Breast epithelium (tissue), 4 donors: ENCODE measurements at places on chromosomes 12 and 14.

DNA sequence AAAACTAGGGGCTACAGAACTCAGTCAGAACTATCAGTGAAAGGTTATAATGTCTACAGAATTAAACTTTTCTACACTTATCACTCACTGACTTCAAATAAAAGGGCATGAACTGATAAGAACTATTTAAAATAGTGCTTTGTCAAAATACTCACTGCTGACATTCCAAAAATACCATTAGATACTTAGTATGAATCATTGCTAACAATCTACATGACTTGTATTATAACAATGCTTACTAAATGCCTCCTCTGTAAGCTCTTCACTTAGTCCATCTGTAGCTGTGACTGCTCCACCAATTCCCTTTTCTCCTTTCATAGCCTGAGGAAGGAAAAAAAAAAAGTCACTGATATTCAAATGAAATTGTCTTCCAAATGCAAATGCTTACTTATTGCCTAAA, 17.0 kb downstream of the NFYB start:
- no peak overlapping the region for H3K27ac ChIP-seq
- no peaks in the 10 kb centered on the region for H3K4me1 ChIP-seq
- no peak overlapping the region for H3K4me3 ChIP-seq
- H3K36me3 ChIP-seq: peaks cover under 1% of the 10 kb centered on the region
- DNase-seq: no peak

DNA sequence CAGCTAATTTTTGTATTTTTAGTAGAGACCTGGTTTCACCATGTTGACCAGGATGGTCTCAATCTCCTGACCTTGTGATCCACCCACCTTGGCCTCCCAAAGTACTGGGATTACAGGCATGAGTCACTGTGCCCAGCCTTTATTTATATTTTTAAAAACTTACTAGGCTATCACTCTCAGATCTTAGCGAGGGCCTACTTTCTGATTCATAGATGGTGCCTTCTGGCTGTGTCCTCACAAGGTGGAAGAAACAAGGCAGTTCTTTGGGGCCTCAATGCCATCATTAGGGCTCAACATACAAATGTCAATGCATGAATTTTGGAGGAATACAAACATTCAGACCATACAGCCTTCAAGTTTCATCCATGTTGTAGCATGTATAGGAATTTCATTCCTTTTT, 2.4 kb upstream of the DGLUCY start:
- H3K27ac ChIP-seq: peak overlapping the region; percentile 12
- DNase-seq: no peak
- H3K4me3 ChIP-seq: no peak overlapping the region
- no peaks in the 10 kb centered on the region for H3K36me3 ChIP-seq
- peaks cover 9% of the 10 kb centered on the region for H3K4me1 ChIP-seq

- DNase-seq: no peak
- H3K4me3 ChIP-seq: peak overlapping the region; percentile 36
- H3K27me3 ChIP-seq: no peaks in the 10 kb centered on the region
- no peaks in the 10 kb centered on the region for H3K4me1 ChIP-seq
Measured at GRCh38 chr12:83122623-83122934, 435.9 kb downstream of the TMTC2 start.

GRCh38 chr14:68394764-68395143, 398.1 kb downstream of the ZFP36L1 start:
- H3K36me3 ChIP-seq: no peaks in the 10 kb centered on the region
- no peaks in the 10 kb centered on the region for H3K27me3 ChIP-seq
- no peak for DNase-seq

DNA sequence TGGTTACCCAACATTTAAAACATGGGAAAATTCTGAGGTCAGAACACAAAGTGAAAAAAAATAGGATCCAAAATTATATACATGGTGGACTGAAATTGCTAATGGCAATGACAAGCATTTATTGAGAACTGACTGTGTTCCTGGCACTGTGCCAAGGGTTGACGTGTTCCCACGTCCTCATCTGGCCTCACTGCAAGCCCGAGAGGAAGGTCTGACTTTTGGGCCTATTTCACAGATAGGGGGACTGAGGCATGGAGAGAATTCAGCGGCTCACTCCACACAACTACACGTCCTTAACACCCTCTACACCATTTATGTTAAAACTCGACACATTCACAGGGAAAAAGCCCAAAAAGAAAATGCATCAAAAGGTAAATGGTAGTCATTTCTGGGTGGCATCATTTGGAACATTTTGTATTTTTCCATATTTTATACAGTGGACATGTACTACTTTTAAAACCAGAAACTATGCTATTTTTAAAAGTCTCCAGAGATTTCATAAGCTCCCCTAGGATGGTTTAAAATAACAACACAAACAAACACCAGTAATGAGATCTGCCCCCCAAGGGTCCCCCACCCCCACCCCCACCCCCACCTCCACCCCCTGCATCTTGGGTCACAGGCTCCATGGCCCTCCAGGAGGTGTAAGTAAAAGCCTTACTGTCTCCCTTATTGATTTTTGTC, 27.7 kb downstream of the CLMN start:
- peaks cover 7% of the 10 kb centered on the region for H3K4me1 ChIP-seq
- no peaks in the 10 kb centered on the region for H3K27me3 ChIP-seq

GRCh38 chr12:39815746-39816145, 196.1 kb upstream of the ABCD2 start:
- no peak overlapping the region for H3K4me3 ChIP-seq
- H3K27me3 ChIP-seq: no peaks in the 10 kb centered on the region
- no peak overlapping the region for H3K27ac ChIP-seq

DNA sequence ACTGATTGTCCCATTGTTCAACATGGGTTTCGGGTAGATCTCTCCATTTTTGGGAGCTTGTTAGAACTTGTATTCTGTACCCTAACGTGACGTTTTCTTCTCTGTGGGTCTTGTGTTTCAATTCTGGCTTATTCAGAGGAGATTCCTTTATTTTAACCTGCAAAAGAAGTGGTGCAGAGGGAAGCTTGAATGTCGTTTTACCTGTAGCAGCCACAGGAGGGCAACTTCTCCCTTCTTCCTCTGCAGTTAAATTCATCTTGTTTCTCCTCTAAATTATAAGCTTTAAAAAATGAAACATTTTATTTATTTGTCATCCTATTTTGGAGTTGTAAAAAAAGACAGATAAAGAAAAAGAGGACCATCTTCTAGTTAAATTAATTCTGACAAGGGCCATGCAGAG, 13.7 kb upstream of the CLEC4D start:
- H3K36me3 ChIP-seq: no peaks in the 10 kb centered on the region
- no peak overlapping the region for H3K27ac ChIP-seq
- no peak overlapping the region for H3K4me3 ChIP-seq
- no peak for DNase-seq

DNA sequence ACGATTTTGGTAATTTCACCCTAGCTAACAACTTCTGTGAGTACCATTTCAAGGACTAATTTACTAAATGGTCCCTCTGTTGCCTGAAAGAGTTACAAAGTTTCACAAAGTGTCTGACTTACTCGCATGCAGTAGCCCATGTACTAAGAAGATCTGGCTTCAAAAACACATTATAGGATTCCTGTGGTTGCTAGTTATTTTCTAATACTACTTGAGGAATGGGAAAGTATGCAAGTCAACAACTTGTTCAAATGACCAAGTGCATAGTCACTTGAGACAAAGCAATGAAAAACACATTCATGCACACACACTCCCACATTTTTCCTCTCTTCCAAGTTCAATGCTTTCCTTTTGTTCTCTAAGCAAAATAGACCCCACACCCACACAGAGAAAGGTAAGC, 219.7 kb upstream of the TMPO start:
- DNase-seq: no peak
- H3K27me3 ChIP-seq: no peaks in the 10 kb centered on the region
- H3K27ac ChIP-seq: no peak overlapping the region
- no peaks in the 10 kb centered on the region for H3K4me1 ChIP-seq
- H3K36me3 ChIP-seq: no peaks in the 10 kb centered on the region
